ENCODE measurements at places on chromosomes 3 and 15. TPM values are rescaled to one million over a fixed set of nuclear protein-coding genes. Genes with fewer than 3 reads are reported as not detected.

- H3K27me3 ChIP-seq = no peaks in the 10 kb centered on the region
- no peak overlapping the region for H3K27ac ChIP-seq
- H3K4me1 ChIP-seq = peaks cover 8% of the 10 kb centered on the region
Observed at GRCh38 chr3:46524008-46524407, 26.2 kb downstream of the RTP3 start.

DNA sequence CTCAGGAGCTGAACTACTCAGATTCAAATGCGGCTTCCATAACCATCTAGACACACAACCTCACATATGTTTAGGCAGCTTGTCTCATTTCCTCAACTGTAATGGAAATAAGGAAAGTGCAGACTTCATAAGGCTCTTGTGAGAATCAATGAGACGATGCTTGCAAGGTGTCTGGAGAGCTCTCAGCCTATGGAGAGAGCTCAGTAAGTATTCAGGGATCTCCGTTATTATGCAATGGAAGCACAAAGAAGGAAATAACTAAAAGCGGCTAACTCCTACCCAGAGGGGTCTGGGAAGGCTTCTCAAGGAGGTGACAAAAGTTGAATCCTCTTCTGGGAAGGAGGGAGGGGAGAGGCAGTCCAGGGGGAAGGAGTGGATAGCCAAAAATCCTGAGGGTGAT lies 50.1 kb upstream of the LIPC start:
- no peak for DNase-seq
- no peak overlapping the region for H3K4me3 ChIP-seq
- H3K4me1 ChIP-seq = peaks cover 15% of the 10 kb centered on the region
- peaks cover 6% of the 10 kb centered on the region for H3K36me3 ChIP-seq
- no peaks in the 10 kb centered on the region for H3K27me3 ChIP-seq

Gene ZNF592
- 28.0 TPM for total RNA-seq

- no peak overlapping the region for H3K27ac ChIP-seq
- H3K4me3 ChIP-seq = no peak overlapping the region
- peaks cover 6% of the 10 kb centered on the region for H3K4me1 ChIP-seq
- H3K36me3 ChIP-seq = no peaks in the 10 kb centered on the region
Observed at GRCh38 chr3:150068440-150069153, 97.9 kb upstream of the PFN2 start.

GRCh38 chr3:190401963-190402362 lies 14.0 kb downstream of the CLDN16 start:
- H3K36me3 ChIP-seq = no peaks in the 10 kb centered on the region
- H3K4me3 ChIP-seq = no peak overlapping the region
- DNase-seq = no peak
- H3K27me3 ChIP-seq = no peaks in the 10 kb centered on the region
- no peak overlapping the region for H3K27ac ChIP-seq
- H3K4me1 ChIP-seq = no peaks in the 10 kb centered on the region

DNA sequence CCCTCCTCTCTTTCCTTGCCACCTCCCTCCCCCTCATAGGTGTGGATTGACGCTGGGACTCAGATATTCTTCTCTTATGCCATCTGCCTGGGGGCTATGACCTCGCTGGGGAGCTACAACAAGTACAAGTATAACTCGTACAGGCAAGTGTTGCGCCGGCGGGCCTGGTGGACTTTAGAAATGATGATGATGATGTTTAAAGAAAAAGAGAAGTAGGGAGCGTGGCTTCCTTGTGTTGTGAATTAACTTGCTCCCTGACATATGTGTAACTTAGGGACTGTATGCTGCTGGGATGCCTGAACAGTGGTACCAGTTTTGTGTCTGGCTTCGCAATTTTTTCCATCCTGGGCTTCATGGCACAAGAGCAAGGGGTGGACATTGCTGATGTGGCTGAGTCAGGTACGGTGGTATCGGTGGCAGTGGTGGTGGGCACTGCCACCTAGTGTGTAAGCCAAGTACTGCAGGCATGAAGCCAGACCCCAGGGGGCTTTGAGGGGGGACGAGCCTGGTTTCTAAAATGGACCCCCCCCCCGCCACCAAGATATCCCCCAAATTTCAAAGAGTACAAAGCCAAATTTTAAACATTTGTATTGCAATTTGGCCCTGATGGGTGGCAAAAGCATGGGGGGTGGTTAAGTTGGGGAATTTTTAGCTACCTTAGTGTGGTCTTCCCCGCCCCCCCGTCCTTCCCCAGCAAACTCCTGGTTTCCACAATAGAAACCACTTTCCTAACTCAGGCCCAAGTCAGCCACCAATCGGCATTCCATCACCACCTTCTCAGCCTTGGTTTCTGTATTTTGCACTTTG lies 65.6 kb downstream of the SLC6A6 start:
- peak; percentile 55 for DNase-seq
- peaks cover 52% of the 10 kb centered on the region for H3K36me3 ChIP-seq
- H3K4me3 ChIP-seq = no peak overlapping the region
- peaks cover 16% of the 10 kb centered on the region for H3K4me1 ChIP-seq
- H3K27ac ChIP-seq = peak overlapping the region; percentile 68
- no peaks in the 10 kb centered on the region for H3K27me3 ChIP-seq

Gene IQCF5
- not detected for total RNA-seq

Gene IL20RB
- 2.3 TPM for total RNA-seq

DNA sequence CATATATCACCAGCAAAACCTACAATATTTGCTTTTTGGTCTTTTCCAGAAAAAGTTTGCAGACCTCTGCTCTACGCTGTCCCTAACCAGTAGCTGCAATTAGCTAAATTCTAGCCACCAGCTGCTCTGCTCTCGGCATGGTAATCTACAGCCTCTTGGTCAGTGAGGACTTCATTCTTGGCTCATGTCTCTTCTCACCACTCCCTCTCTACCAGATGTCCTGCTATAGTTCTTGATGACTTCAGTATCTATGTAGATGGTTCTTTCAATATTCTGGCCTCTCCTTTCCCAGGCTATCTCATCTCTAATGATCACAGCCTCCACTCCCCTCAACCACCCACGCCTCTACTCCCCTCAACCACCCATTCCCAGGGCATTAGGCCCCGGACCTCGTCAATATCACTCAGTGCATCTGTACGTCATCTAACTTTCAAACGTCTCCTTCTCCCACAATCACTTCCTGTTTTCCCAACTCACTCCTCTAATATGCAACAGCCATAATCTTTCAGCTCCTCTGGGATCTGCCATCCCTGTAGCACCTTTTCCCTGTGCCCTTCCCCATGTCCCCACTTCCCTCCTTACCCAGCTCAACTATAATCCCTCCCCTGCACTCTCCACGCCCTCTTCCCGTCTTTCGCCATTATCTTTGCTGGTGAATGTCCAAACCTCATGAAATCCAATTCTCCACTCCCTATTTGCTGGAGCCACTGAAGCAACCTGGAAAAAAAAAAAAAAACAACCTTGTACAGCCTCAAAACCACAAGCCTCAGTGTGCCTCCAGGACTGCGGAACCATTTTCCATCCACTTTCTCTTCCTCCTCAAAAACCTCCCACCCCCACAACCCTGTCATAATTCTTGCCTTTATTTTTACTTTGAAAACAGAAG lies 429.4 kb upstream of the PROK2 start:
- peaks cover 10% of the 10 kb centered on the region for H3K4me1 ChIP-seq
- no peak overlapping the region for H3K27ac ChIP-seq
- no peaks in the 10 kb centered on the region for H3K27me3 ChIP-seq
- H3K4me3 ChIP-seq = no peak overlapping the region

DNA sequence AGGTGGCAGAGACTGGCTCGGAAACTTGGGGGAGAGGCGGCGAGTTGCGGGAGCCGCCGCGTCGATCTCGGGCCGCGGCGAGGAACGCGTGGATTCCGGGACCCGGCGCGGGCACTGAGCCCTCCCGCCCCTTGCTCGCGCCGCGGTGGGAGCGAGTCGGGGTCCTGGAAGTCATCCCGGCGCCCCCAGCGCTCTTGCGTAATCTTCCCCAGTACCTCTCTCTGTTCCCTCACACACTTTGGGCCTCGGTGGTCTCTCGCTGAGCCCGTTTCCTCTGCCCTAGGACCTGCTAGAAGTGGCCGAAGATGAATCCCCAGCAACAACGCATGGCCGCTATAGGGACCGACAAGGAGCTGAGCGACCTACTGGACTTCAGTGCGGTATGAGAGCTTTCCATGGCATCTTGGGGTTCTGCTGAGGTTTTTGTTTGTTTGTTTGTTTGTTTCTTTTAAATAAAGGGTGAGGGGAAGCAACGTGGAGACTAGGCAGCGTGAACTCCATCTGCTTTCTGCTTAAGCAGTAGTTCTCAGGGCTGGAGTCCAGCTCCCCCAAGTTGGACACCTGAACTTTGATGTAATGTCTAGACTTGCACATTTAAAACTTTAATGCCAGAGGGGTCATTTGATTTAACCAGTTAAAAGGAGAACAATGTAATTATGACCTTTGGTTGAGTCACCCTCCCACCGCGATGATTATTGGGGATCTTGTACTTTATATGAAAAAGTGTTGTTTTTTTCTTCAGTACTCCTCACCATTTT lies 1.3 kb downstream of the TCF12 start:
- peaks cover 17% of the 10 kb centered on the region for H3K27me3 ChIP-seq
- peak overlapping the region; percentile 68 for H3K27ac ChIP-seq
- peaks cover 40% of the 10 kb centered on the region for H3K36me3 ChIP-seq
- H3K4me1 ChIP-seq = peaks cover 38% of the 10 kb centered on the region
- H3K4me3 ChIP-seq = peak overlapping the region; percentile 86
- DNase-seq = peak; percentile 60

- DNase-seq = no peak
- H3K4me1 ChIP-seq = peaks cover 6% of the 10 kb centered on the region
- no peaks in the 10 kb centered on the region for H3K36me3 ChIP-seq
- no peak overlapping the region for H3K4me3 ChIP-seq
- H3K27ac ChIP-seq = no peak overlapping the region
Observed at GRCh38 chr3:148932972-148933371, 58.4 kb upstream of the GYG1 start.

- no peak for DNase-seq
- peaks cover 17% of the 10 kb centered on the region for H3K4me1 ChIP-seq
- H3K27ac ChIP-seq = peak overlapping the region; percentile 51
- H3K36me3 ChIP-seq = peaks cover 20% of the 10 kb centered on the region
- no peaks in the 10 kb centered on the region for H3K27me3 ChIP-seq
Observed at GRCh38 chr15:43905755-43906154, 79.0 kb downstream of the WDR76 start.

DNA sequence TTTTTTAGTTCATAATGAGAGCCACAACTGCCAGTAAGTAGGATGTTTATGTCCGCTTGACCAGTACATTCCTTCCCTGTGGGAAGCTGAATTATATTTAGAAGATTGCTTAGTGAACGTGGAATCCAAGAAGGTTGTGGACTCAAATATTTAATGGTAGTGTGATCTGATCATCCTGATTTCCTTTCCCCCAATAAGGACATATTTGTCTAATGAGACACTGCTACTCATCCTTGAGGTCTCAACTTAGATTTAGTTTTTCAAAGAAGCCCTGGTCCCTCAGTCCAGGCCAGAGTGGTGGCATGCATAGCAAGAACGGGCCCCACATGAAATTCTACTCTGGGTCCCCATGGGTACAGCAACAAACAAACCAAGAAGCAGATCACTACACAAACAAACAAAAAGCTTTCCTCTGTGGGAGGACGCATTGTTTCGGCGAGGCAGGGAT lies 60.8 kb downstream of the USP13 start:
- H3K4me1 ChIP-seq = peaks cover 53% of the 10 kb centered on the region
- no peak for DNase-seq
- H3K4me3 ChIP-seq = no peak overlapping the region
- peaks cover 6% of the 10 kb centered on the region for H3K36me3 ChIP-seq
- H3K27ac ChIP-seq = peak overlapping the region; percentile 66

DNA sequence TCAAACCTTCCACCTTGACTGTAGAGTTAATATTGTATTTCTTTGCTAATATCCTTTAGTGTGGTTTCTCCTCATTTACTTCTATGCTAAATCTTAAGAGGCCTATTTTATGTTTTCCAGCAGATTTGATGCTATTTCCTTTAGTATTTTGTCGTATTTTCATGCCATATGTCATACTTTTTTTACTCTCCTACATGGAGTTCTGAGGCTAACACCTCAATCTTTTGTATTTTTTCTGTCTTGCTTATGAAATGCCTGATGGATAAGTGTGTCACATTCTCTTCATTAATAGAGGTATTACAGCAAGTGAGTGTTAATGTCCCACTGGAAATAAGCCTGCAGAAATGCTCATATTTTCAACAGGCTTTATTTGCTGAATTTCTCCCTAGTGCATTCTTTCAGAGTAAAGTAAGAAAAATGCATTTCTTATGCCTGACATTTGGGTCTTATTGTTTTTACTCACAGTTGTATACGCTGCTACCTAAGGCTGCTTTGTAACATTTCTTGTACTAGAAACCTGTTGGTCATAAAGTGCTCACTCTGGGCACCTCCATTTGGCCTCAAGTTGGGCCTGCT lies 63.2 kb downstream of the DIPK2A start:
- H3K4me1 ChIP-seq = peaks cover 6% of the 10 kb centered on the region
- no peak for DNase-seq
- no peaks in the 10 kb centered on the region for H3K27me3 ChIP-seq
- no peak overlapping the region for H3K27ac ChIP-seq
- H3K4me3 ChIP-seq = no peak overlapping the region

- no peak overlapping the region for H3K27ac ChIP-seq
- H3K36me3 ChIP-seq = no peaks in the 10 kb centered on the region
- no peak for DNase-seq
- no peaks in the 10 kb centered on the region for H3K4me1 ChIP-seq
Observed at GRCh38 chr3:126107203-126107939, 23.4 kb upstream of the SLC41A3 start.

GRCh38 chr3:81732642-81733041 lies 28.8 kb downstream of the GBE1 start:
- peaks cover 7% of the 10 kb centered on the region for H3K36me3 ChIP-seq
- H3K27ac ChIP-seq = no peak overlapping the region
- peaks cover 6% of the 10 kb centered on the region for H3K4me1 ChIP-seq
- no peak overlapping the region for H3K4me3 ChIP-seq
- no peak for DNase-seq

GRCh38 chr3:159236321-159236720 lies 434.5 kb downstream of the MFSD1 start:
- no peak overlapping the region for H3K4me3 ChIP-seq
- H3K4me1 ChIP-seq = peaks cover 19% of the 10 kb centered on the region
- H3K27ac ChIP-seq = no peak overlapping the region
- H3K27me3 ChIP-seq = no peaks in the 10 kb centered on the region
- no peak for DNase-seq

Gene ANKRD34C
- total RNA-seq = not detected

- no peak overlapping the region for H3K4me3 ChIP-seq
- no peaks in the 10 kb centered on the region for H3K27me3 ChIP-seq
- H3K36me3 ChIP-seq = no peaks in the 10 kb centered on the region
- peaks cover 45% of the 10 kb centered on the region for H3K4me1 ChIP-seq
- no peak overlapping the region for H3K27ac ChIP-seq
- DNase-seq = no peak
Observed at GRCh38 chr3:115808244-115808643, 184.9 kb downstream of the GAP43 start.

DNA sequence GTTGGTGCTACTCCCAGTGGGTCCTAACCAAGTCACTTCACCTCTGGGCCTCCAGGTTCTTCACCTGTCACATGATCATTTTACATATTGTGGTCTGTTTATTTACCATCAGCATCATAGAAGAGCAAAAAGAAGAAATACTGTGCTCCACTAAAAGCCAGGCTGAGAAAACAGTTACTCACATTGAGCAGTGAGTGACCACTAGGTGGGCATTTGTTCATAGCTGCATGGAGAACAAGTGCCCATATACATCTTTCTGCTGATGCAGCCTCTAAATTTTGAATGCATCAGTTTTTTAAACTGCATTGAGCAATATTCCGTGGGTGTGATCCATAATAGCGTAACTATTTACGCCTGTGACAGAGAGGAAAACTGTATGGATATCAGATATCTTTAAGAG lies 76.2 kb downstream of the DCUN1D1 start:
- H3K27ac ChIP-seq = no peak overlapping the region
- H3K4me3 ChIP-seq = no peak overlapping the region
- H3K4me1 ChIP-seq = 0 out of 2 replicates have a peak, but pooled peaks cover 3% of the 10 kb centered on the region
